ENCODE measurements at places on chromosomes 2 and 18.

GRCh38 chr2:65999103-65999502 is 435.8 kb upstream of the MEIS1 start:
- no peak for DNase-seq

- DNase-seq = no peak
Measured at GRCh38 chr2:12201369-12201768, 454.9 kb downstream of the LPIN1 start.

GRCh38 chr2:196173505-196173904 is 2.1 kb upstream of the STK17B start:
- no peak for DNase-seq

DNA sequence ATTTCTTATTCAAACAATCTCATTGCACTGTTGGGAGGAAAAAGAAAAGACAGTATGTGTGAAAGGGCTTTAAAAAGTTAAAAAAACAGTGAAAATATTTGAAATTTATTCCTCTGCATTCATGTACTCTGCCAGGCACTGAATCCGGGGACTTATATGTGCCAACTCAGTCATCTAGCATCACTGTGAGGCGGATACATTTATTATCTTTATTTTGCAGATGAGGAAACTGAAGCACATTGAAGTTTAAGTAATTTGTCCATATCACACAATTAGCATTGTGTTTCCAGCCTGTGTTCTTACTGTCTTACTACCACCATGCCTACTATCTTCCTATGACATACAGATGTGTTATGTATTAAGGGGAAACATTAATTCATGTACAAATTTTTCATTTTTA is 1.8 kb downstream of the LCLAT1 start:
- no peak for DNase-seq

All from activated CD4-positive, CD25-positive, alpha-beta regulatory T cell treated with anti-CD3 and anti-CD28 coated beads, Interleukin-2, amount 50 U/mL, for 72 hours (primary cell).